Caco-2 (cell line): ENCODE measurements at places on chromosomes 11 and 22.

- no peak for DNase-seq
Measured at GRCh38 chr11:111324277-111324720, 26.0 kb downstream of the POU2AF3 start.

- no peak for DNase-seq
Measured at GRCh38 chr11:6682591-6682935, 577 bp downstream of the MRPL17 start.

GRCh38 chr22:22933807-22934542, 46.4 kb downstream of the IGLL5 start:
- DNase-seq = no peak

DNA sequence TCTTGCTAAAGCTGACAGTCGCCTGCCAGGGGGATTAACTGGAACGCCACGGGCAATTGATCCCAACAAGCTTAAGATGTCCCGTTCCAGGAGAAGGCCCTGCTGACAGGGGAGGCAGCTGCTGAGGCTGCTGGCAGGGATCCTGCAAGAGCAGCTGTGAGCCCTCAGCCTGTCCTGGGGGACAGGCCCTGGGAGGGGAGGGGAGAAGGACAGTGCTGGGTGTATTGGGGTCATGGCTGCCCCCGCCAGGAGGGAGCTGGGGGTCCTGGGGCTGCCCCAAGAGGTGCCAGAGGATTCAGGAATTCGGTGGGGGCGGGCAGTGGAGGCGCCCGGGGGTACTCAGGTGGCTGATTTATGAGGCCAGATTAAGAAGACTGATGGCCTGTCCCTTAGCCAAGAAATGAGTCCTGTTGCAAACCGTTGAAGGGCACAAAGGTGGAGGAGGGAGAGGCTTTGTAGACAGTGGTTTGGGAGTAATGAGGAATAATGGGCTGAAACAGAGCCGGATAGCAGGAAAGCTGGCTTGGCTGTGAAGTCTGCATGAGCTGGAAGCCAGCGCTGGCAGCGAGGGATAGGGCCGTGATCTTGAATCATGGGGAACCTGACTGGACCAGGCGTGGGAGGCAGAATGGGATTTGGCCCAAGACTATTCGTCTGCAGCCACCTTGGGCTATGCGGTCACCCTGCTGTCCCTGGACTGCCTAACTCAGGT, 133.5 kb downstream of the CACNA1I start:
- no peak for DNase-seq

- no peak for DNase-seq
Measured at GRCh38 chr22:40212121-40212520, 34.4 kb downstream of the TNRC6B start.

DNA sequence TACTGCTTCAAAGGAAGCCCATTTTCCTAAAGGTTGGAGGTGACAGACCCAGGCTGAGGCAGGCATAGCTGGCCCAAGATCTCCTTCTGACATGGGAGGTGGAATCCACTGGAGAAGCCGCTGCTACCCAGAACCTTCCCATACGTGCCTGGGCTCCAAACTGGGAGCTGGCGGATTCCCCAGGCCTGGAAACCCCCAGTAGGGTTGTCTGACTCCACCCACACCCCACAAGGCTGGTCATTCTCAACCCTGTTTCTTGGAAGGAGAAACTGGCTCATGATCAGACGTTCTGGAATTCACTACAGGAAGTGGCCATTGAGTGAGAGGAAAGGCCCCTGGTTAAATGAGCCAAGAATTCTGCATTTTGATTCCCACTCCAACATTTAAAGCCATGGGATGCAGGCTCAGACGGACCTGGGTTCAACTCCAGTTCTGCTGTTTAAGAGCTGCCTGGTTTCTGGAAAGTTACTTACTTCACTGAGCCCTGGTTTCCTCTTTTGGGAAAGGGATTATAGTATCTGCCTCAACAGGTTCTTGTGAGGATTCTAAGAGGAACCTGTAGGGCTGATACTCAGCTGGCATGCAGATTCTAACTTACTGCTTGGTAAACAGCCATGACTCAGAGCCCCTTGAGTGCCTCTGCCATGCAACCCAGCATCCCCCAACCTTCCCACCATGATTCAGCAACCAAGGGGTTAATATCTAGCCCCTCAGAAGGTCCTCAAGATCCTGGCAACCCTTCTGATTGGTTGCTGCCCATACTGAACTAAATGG, 19.4 kb upstream of the TSKU start:
- DNase-seq = no peak

DNA sequence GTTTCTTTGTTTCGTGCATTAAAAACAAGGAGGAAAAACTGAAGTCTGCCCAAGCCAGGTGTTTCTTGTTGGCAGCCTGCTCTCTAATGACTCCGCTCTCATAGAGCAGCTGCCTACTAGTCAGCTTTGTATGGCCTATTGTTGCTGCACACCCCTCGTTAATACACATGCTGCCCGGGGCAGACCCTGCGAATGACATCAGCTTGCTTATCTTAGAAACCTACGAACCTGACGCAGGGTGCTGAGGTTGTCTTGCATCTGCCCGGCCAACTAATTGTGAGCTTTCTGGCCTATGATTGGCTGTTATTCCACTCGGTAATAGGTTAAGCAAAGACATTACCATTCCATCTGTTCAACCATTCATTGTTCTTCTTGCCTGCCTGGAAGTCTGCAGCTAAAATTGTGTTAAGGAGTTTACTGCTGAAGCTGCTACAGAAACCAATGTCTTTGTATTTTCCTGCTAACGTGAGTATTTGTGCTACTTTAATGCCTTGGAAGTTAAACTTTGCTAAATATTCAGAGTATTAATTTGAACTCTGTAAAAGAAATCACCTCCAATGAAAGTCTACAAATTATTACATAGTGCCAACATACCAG, 37.5 kb downstream of the ZC3H12C start:
- no peak for DNase-seq

- DNase-seq = peak; percentile 50
Measured at GRCh38 chr11:115498354-115498753, 5.9 kb downstream of the CADM1 start.

GRCh38 chr11:95478003-95478402, 247.0 kb upstream of the SESN3 start:
- DNase-seq = no peak

DNA sequence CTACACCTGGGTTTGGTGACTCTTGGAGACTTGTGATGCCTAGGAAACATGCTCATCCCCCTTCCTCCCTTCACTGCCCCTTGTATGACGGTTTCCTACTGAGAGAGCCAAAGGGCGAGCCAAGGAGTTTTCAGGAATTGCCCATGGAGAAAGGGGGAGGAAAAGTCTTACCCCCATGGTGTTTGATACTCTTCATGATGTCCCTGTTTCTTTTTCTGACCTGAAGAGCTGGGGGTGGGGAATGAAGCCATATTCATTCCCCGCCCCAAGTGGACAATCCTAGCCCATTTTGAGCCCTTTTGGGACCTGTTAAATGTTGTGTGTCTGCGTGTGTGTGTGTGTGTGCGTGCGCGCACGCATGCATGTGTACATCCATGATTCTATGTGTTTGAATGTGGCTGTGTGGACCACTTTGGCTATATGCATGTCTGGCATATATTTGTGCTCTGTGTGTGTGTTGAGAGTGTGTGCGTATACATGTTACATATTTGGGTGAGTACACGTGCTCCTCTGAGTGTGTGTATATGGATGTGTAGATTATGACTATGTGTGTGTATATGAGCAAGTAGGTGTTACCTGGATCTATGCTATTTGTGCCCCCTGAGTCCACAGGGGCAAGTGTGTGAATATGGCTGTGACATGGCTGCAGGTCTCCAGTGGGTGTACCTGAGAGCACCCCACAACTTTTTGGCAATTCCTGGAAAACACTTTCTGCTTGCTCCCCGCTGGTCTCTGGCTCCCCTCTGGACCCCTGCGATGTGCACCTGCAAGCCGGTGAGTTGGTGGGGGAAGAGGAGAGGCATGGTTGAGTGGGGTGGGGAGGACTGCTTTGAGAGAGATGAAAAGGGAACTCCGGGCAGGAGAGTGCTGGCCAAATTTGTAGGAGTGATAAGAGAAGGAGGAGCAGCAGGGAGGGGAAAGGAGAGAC, 24.6 kb downstream of the OTOG start:
- DNase-seq = no peak
